ENCODE measurements at places on chromosomes 4 and X. TPM values are rescaled to one million over a fixed set of nuclear protein-coding genes. Genes with fewer than 3 reads are reported as not detected.

The PABPC1L2A gene
- 1.7 TPM for total RNA-seq

The CCDC110 gene
- total RNA-seq = 4.8 TPM

The SOX3 gene
- total RNA-seq = 2.1 TPM

The GAGE12C gene
- total RNA-seq = not detected

The PDK3 gene
- total RNA-seq = 12.8 TPM

The KANTR gene
- 32.8 TPM for total RNA-seq

The CYTL1 gene
- 4.2 TPM for total RNA-seq

The RBM46 gene
- total RNA-seq = 0.10 TPM

The COQ2 gene
- 14.1 TPM for total RNA-seq

The ETDC gene
- total RNA-seq = not detected

The FRG2 gene
- total RNA-seq = not detected

The TLR1 gene
- total RNA-seq = 32.2 TPM

The AWAT2 gene
- total RNA-seq = not detected

The CXCL11 gene
- 0.69 TPM for total RNA-seq

The GAGE13 gene
- not detected for total RNA-seq

The TEX11 gene
- total RNA-seq = not detected

All from spinal cord (tissue), 10 donors.